HT1080 (cell line): ENCODE measurements at places on chromosomes 1 and 21. TPM values are rescaled to one million over a fixed set of nuclear protein-coding genes. Genes with fewer than 3 reads are reported as not detected.

The DYNLT5 gene
- not detected in 2 replicates for total RNA-seq

The GREM2 gene
- not detected in 2 replicates for total RNA-seq

GRCh38 chr1:215523128-215523861 lies 43.8 kb upstream of the KCTD3 start:
- DNase-seq, result no peak

GRCh38 chr1:214660190-214660589 lies 57.2 kb downstream of the CENPF start:
- no peak for DNase-seq

DNA sequence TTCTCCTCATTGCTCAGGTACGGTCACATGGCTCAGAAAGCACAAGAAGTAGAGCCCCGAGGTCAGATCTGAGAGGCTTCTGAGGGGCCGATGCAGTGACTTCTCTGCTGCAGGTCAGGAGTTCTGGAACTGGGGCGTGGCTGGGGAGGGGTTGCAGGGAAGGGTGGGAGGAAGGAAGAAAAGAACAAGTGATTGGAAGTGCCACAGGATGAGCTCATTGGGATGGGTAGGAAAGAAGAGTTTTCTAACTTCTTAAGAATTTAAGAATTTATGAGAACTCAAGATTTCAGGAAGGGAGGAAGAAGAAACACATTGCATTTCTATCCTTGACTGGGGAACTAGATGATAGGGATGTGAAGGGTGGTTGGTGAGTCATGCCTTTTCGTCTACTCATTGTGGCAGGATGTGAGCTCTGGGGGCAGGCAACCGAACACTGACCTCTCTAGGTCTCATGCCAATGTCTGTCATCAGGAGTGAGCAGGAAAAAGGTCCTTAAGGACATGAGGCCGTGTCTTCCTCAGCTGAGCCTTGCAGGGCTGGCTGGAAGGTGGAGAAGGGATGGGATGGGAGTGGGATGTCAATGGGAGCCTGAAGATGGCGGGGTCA lies 497 bp downstream of the FCRLB start:
- peak; percentile 97 for DNase-seq
